Heart left ventricle (tissue), 16 donors: ENCODE measurements at places on chromosomes 13 and 19. TPM values are rescaled to one million over a fixed set of nuclear protein-coding genes. Genes with fewer than 3 reads are reported as not detected.

DNA sequence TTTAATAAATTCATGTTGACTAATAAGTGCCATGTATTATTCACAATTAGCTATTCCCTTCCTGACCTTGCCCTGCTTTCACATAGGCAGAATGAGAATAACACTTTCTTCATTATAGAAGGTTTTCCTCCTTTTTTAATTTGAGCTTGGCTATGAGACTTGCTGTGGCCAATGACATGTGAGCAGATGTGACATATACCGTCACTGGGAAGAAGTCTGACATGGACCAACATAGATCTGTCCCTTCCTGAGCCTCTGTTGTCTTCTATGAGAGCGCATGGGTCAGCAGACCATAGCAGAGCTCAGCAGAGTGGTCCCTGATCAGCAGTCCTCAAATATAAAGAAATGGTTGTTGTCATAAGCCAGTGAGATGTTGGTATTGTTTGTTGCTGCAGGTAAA is 163.9 kb downstream of the DACH1 start:
- DNase-seq, result no peak

- no peak for DNase-seq
Observed at GRCh38 chr13:113120300-113121182, 2.1 kb upstream of the F10 start.

ZNF880 gene
- 19.5 TPM for polyA plus RNA-seq

- DNase-seq, result no peak
Observed at GRCh38 chr13:23918208-23918607, 20.9 kb upstream of the C1QTNF9B start.

SYNGR4 gene
- polyA plus RNA-seq, result not detected

GRCh38 chr19:5619946-5620345 is 2.6 kb downstream of the SAFB2 start:
- DNase-seq, result no peak

PSG7 gene
- not detected for polyA plus RNA-seq

RAB11B gene
- polyA plus RNA-seq, result 124 TPM

DNA sequence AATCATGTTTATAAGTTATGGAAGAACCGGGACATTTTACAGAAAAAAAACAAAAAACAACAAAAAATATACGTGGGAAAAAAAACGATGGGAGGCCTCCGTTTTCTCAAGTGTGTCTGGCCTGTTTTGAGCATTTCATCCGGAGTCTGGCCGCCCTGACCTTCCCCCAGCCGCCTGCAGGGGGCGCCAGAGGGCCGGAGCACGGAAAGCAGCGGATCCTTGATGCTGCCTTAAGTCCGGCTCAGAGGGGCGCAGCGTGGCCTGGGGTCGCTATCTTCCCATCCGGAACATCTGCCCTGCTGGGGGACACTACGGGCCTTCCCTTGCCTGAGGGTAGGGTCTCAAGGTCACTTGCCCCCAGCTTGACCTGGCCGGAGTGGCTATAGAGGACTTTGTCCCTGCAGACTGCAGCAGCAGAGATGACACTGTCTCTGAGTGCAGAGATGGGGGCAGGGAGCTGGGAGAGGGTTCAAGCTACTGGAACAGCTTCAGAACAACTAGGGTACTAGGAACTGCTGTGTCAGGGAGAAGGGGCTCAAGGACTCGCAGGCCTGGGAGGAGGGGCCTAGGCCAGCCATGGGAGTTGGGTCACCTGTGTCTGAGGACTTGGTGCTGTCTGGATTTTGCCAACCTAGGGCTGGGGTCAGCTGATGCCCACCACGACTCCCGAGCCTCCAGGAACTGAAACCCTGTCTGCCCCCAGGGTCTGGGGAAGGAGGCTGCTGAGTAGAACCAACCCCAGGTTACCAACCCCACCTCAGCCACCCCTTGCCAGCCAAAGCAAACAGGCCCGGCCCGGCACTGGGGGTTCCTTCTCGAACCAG is 1.8 kb upstream of the APOE start:
- peak; percentile 59 for DNase-seq

DNA sequence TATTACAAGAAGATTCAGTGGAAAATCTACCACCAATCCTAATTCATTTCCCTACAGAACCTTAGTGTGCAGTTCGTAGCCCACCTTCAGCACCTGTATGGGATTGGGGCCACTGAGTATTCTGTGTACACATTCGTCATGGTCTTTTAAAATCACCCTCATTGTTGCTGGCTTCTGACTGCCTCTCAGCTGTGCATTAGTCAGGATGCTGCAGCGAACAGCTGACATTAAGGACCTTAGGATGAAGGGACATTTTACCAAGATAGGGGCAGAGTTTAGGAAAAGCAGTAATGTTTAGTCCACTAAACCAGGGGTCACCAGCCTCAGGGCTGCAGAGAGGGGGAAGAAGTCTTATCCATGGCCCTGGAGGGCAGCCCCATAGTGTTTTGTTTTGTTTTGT is 176.5 kb downstream of the COL4A1 start:
- DNase-seq, result no peak

DNA sequence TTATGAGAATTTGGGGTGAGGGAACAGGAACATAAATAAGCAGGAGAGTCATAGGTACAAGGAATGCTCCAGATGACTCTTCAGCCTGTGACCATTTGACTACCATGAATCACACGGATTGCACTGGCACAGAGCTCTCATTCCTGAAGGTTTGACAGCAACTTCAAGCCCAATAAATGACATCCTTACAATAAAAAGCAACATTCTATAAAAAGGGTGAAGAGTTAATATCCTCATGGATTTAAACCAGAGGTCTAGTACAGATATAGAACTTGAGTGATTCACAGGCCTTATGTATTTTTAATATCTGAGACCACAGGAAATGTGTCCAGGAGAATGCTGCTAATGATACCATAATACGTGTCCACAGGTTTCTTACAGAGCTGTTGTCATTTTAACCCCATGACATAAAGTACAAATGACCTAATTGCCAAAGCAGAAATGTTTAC is 158.1 kb downstream of the IRS2 start:
- DNase-seq, result no peak
